ENCODE measurements at places on chromosomes 13 and 19.

GRCh38 chr13:51065372-51066090 is 45.5 kb downstream of the C13orf42 start:
- no peak for DNase-seq

- DNase-seq = no peak
Observed at GRCh38 chr13:42658019-42658418, 84.1 kb downstream of the TNFSF11 start.

GRCh38 chr19:16524991-16525734 is 17.1 kb downstream of the CHERP start:
- no peak for DNase-seq

- DNase-seq = no peak
Observed at GRCh38 chr19:5102520-5102919, 133.6 kb downstream of the KDM4B start.

DNA sequence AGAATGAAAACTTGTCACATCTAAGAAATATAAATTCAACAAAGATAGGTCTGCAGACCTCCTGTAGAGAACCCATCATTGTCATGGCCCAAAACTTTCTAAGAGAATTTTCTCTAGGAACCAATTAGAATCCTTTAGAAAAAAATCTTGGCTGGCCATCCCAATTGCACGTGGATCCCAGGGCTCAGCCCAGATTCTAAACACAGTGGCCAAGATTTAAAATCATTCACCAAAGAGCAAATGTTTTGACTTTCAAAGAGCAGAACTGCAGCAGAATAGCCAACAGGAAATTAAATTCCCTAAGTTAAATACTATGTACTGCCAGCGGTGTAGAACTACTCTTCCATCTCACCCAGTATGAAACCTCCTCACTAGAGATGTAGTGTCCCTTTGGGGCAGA is 21.3 kb downstream of the IPO5 start:
- DNase-seq = no peak

- no peak for DNase-seq
Observed at GRCh38 chr13:33263976-33264619, 21.5 kb downstream of the STARD13 start.

- DNase-seq = no peak
Observed at GRCh38 chr13:21979161-21979806, 308.4 kb downstream of the FGF9 start.

GRCh38 chr19:45901912-45902650 is at the start of gene MYPOP:
MYPOP (minus strand) TSS chr19:45902613; CDS start chr19:45901773, 840 bp downstream.
- DNase-seq = no peak

GRCh38 chr19:53808710-53809125 is 15.4 kb downstream of the NLRP12 start:
- peak; percentile 42 for DNase-seq

DNA sequence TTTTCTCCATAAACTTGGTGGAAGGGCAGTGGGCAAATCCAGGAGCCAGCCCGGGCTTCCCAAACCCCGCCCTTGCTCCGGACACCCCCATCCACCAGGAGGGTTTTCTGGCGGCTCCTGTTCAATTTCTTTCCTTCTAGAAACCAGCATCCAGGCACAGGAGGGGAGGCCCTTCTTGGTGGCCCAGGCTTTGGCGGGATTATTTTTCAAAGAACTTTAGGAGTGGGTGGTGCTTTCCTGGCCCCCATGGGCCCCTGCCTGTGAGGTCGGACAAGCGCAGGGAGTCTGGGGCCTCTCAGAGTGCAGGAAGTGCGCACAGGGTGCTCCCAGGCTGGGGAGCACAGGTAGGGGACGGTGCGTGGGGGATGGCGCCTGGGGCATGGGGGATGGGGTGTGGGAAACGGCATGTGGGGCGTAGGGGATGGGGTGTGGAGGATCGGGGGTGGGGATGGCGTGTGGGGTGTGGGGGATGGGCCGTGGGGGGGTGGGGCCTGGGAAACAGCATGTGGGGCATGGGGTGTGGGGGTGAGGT is 396 bp downstream of the F7 start:
- no peak for DNase-seq

DNA sequence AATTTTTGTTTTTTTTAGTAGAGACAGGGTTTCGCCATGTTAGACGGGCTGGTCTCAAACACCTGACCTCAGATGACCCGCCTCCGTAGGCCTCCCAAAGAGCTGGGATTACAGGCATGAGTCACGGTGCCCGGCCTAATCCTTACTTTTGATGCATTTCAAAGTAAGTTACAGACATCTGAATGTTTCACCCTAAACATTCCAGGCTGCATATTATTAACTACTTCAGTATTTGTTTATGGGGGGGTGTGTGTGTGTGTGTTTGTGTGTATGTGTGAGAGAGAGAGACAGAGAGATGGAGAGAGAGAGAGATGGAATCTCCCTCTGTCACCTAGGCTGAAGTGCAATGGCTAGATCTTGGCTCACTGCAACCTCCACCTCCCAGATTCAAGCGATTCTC is 13.1 kb downstream of the SULT2B1 start:
- peak; percentile 60 for DNase-seq

DNA sequence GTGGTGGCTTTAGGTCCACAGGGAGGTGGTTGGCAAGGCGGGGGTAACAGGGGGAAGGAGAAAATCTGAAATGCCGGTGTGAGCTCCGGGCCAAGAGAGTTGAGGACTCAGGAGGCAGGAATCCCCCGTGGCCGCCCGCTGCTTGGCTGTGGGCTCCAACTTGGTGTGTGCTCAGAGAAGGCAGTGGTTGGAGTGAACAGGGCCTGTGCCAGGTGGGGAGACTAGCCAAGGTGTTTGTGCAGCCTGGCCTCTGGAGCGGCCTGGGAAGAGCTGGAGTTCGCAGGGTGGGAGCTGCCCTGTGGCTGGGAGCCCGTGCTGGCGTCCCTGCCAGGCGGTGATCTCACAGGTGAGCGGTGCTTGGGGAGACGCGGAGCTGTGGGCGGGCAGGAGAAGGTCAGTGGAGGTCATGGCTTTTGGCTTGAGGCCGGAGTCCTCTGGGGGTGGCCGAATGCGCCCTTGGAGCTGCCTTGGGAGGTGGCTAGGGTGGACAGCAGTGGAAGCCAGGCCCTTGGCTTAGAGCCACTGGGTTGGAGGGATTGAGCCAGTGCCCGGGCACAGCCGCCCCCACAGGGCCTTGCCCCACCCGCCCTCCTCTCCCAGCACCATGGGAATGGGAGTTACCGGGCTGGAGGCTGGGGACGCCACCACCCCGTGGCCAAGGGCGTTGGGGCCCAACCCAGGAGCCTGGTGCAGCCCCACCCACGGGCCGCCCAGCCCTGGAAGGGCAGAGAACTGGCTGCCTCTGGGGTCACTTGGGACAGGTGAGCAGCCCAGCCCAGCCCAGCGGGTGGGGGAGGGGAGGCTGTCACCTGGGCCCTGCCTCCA is 7.1 kb upstream of the CIRBP start:
- DNase-seq = peak; percentile 58

GRCh38 chr19:2676823-2677222 is 25.7 kb downstream of the GNG7 start:
- DNase-seq = no peak

DNA sequence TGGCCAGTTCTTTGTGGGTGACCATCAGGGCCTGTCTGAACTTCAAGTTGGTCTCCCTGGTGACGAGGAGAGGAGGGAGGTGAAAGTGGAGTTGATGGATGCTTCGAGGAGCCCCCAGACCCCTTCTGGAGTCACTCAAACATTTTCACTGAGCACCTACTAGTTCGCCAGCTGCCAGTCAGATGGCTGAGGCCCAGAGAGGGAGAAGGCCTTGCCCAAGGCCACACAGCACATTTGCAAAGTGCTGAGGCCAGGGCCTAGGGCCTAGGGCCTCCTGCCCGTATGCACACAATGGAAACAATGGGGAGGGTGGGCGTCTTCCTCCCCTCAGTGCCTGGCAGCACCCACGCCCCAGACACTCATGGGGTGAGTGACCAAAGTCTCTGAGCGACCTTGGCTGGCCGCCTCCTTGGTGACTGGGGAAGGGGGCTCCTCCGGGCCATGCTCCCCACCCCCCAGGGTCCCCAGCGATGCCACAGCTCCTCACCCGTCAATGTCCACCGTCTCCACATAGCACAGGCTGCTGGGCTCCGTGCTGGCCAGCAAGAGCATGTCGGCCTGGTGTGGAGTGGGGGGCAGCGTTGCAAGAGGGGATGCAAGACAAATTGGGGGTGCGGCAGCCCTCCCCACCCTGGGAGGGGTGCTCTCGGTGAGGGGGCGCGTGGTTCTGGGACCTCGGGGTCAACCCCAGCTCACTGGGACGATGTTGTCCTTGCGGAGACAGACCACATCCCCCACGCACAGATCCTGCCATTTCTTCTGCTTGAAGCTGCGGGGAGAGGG is 6.5 kb downstream of the ATP8B3 start:
- DNase-seq = no peak

DNA sequence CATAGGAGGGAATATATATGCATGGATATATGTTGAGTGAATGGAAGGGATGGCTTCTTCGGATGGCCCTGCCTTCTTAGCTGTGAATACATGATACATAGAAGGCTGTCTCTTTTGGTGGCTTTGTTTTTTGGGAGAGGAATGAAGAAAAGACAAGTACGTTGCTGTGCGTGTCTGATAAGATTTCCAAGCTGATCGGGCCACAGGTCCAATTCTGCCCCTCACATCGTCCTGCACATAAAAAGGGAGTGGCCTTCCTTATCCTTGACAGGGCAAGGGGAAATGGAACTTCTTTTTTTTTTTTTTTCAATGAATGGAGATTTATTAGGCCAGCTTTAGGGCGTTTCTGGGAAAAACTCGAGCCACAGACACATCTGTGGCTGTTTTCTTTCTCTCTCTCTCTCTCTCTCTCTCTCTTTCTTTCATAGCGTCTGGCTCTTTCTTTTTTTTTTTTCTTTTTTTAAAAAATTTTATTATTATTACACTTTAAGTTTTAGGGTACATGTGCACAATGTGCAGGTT is 103.8 kb upstream of the SPATA13 start:
- no peak for DNase-seq

GRCh38 chr13:21256351-21256761 is 79.9 kb downstream of the MRPL57 start:
- no peak for DNase-seq

GRCh38 chr13:66618702-66619101 is 611.4 kb downstream of the PCDH9 start:
- peak; percentile 53 for DNase-seq

- DNase-seq = no peak
Observed at GRCh38 chr19:55643887-55644176, 383 bp downstream of the ZNF581 start.

- DNase-seq = no peak
Observed at GRCh38 chr19:48950159-48950558, 4.5 kb upstream of the BAX start.

GRCh38 chr13:48653472-48653939 is at the start of gene CYSLTR2:
CYSLTR2 (plus strand) TSS chr13:48653929; CDS start chr13:48706818, 52,889 bp downstream.
- no peak for DNase-seq

DNA sequence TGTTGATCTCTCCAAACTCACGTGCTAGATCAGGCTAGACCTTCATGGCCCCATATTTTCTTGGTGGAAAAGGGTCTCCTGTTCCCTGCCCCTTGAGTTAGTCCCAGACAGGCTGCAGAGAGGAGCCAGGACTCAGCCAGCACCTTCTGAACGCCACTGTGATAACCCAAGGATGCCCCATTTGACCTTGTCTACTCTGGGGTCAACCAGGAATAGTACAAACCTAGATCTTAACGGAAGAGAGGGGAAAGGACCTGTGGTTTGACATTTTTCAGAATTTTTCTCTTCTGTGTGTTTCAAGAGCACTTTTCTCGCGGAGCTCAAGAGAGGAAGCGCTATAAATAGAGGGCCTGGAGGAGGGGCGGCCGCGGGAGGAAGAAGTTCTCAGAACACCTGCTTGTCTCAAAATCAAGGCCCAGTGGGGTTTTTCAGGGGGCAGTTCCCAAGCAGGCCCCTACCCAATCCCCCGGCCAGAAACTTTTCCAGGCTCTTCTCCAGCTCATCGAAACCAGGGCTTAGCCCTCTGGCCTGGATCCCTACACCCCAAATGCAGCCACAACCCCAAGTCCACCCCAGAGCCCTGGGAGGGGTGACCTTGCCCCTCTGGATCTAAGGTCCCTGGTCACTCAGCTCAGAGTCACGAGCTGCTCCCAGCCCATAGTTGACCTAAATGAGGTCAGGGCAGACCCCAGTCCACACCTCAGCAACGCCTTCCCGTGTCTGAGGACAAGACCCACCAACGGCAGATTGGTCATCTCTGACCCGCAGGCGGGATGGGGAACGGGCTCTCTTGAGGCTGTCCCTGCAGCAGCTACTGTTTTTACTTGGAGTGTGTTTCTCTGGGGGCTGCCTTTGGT is 75.6 kb upstream of the TM9SF2 start:
- DNase-seq = no peak

Measured in epithelial cell of esophagus (primary cell).